ENCODE measurements at places on chromosomes 1 and 21.

DNA sequence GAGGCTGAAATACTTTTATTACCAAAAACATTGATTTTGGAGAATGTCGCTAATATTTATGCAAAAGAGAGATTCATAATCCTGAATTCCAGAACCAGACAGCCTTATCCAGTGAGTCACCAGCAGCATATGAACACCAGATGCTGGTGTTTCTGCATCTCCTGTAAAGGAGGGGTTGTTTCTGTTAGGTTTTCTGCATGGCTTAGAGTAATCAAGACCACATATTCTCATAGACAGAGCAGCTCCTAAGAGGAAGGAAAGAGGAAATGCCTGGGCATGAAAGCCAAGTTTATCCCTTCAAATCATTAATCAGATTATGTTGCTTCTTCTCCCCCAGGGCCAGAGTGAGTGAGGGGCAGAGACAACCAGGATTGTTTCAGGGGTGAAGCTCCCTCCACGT, 86.2 kb downstream of the NGF start:
- DNase-seq: no peak

DNA sequence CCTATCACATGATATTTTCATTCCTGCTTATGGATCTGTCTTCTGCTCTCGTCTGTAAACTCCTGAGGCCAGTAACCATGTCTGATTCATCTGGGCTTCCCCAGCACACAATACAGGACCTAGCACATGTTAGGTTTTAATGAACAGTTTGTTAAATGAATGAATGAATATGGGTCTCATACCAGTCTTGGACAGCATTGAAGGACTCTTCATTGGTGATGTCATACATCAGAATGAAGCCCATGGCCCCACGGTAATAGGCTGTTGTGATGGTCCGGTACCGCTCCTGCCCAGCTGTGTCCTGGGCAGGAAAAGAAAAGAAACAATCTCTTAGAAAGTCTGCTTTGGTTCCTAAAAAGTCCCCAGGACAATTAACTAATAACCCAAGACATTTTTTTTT, 53.4 kb downstream of the RAB3B start:
- DNase-seq: no peak

GRCh38 chr1:78688697-78689096, 39.1 kb downstream of the IFI44 start:
- DNase-seq: no peak

DNA sequence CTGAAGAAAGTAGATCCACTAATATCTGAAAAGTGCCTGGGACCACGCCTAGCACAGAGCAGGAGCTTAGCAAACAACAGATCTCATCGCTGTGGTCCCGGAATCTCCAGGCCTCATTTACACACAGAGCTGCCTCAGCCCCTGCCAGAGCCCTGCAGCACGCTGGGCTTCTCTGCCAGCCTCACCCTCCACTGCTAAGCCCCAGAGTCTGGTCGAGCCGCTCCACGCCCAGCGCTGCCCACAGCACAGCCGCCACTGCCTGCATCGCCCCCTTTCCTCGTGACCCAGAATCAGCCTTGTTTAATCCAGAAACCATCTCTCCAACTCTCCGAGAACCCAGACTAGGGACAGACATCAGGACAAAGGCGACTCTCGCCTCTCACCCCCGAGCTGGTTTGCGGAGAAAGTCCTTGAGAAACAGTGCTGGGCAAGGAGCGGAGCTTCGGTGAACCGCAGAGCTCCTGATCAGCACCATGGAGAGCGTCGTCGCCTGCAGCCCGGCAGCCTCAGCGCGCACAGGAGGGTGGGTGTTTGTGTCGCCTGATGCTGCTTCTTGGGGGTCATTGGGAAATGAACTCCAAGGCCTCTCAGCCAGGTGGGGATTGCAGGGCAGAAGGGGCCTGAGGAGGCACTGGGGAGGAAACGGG, 145.1 kb downstream of the NPHP4 start:
- DNase-seq: no peak

DNA sequence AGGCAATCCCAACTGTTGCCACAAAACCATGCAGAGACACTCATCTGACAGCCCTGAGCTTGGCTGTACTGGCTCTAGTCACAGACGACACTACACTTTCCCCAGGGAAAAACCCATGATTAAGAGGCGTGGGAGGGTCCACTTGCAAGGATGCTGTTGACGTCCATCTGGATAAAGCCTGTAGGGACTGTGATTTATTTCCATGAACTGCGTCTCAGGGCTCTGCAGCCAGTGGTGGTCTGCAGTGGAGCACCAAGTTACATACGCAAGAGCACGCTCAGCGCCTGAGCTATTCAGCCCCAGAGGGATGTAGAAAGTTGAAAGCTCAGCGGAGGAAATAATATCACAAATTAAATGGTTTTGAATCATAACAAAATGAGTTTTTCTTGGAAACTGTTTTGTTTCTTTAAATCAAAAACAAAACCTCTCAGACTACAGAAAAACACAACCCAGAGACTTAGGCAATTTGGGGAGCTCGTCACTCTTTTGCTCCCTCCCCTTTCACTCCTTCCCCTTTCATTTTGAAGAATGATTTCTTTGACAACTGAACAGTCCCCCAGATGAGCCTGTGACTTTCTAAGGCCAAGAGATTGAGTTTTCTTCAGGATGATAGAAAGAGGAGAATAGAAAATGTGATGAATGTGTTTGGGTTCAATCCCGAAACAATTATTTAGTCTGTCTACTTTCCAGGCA, 71.2 kb downstream of the NGF start:
- DNase-seq: no peak

GRCh38 chr1:203054184-203054583, 27.9 kb downstream of the PPFIA4 start:
- no peak for DNase-seq

- DNase-seq: no peak
Observed at GRCh38 chr21:46109313-46110221, 11.7 kb downstream of the COL6A2 start.

DNA sequence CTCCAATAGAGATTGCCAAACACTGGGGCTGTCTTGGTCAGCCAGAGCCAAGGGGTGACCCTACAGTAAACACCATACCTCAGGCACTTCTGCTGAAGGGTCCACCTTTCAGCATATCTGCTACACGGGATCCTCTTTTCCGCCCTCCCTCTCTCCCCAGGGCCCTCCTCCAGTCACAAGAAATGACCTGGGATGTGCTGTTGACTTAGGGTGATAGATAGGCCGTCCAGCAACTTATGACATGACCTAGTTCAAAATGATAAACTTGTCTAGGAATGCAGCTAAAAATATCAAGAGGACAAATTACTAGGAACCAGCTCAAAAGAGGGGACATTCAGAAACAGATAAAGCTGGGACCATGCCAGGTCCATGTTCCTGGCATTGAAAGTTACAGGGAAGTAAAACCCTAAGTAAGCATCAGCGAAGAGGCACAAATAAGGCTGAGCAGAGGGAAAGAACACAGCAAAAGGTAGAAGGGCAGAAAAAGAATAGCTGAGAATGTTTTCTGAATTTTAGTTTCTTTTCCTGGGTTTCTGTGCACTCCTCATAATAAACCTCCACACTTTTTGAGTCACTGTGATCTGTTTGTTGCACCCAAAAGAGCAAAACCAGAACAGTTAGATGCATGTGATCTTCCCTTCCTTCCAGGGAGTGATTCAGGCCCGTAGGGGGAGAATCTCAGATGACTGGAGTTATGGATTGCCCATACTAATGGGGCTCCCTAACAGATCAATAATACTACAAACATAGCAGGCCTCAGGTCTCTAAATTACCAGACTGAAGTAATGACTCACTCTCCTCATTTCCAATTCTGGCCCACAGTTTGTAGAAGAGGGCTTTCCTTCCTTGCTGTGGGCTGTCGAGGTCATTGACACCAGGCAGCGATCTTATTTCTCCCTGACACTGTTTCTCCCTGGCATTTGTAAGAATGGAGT, 48.9 kb upstream of the F3 start:
- no peak for DNase-seq

- DNase-seq: no peak
Observed at GRCh38 chr1:94909486-94909885, 17.4 kb downstream of the CNN3 start.

DNA sequence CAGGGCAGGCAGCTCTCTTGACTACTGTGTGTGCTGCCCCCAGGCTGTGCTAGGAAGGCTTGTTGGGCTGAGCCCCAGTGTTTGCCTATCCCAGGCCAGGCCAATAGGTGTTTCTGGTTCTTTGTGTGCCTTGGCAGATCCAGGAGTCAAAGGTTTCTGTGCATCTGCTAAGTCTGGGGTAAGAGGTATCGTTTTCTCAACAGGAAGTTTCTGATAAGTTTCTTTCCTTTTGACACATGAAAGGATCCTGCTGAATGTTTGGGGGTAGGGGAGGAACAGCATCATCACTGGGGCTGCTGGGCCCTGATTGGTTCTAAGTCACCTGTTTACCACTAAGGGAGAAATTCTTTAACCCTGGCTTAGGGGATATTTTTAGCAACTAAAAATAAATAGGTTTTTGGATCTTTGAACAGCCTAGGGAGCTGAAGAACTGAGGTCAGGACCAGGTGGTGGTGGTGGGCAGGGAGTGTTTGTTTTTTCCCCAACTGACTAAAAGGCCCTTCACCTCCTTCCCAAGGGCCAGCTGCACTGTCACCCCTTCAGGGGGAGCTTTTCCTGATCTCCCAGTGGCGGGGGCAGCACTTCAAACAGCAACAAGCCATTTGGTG, 85.1 kb downstream of the KCNN3 start:
- no peak for DNase-seq

DNA sequence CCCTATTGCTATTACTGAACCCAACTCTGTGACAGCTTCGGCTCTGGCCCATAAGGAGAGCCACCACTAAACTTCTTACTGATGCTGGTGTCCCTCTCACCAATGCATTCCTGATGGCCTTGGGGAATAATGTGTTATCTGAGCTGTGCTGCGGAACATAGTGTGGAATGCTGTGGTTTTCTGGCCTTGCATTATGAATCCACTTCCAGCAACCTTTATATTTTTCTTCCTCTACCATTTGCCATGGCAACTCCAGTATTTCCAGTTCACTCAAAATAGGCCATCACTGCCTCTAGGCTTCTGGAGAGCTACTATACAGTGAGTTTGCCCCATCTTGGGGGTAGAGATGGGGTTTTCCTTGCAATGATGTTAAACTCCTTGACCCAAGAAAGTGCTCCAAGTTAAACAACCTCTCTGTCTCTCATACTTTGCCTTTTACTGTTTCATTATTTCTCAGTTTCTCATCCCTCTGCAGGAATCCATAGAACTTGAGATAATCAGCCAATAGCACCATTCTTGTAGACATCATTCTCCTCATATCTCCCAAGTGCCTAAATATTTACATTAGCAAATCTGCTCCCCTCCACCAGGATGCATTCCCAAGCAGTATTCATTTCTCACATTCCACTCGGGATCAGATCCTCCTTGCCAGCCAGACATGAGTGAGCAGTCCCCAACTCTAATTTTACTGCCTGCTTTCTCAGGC, 11.1 kb upstream of the RAVER2 start:
- no peak for DNase-seq

DNA sequence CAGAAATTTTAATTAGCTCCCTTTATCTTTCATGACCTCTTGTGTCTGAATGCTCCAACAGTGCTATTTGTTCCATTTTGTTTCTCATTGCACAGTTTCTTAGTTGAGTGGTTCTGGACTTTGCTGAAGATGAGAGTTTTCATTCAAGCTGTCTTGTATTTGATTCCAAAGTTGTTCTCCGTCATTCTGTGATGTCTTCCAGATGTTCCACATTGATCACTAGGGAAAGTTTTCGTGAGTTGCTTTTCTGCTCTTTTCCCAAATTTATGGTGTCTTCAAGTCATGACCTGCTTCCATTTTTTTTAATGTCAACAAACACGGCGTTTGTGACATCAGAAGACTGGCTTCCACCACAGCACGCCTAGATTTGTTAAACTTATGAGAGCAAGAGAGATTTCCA, 575.5 kb downstream of the MRPL39 start:
- DNase-seq: no peak

DNA sequence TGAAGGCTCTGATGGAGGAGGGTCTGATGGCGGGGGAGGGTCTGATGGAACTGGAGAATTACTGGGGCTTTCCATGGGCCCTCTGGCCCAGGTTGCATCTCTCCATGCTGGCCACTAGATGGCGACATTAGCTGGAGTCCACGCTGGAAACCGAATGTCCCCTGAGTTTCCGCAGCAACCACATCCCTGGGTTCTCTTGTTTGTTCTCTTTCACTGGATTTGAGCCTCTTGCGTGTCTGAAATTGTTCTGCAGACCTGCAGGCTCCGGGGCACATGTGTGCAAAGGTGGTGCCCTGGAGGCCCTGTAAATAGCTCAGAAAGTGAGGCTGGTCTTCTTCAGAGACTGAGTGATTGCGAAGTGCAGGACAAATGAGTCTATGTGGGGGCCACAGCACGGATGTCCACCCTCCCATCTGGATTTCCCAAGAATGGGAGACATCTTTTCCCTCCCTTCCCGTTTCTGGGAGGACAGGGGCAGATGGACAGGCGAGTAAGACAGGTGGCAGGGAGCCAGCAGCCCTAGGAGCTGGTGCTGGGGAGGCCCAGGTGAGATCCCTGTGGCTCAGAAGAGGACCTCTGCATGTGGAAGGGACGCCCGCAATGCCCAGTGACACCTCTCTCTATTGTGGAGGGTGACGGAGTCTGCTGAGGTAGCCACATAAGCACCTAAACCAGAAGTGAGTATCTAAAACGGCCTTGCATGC, 73.2 kb upstream of the ABCG1 start:
- peak; percentile 47 for DNase-seq

GRCh38 chr1:172699111-172699510, 40.2 kb downstream of the FASLG start:
- DNase-seq: no peak

GRCh38 chr1:5650283-5651026, 341.8 kb downstream of the NPHP4 start:
- no peak for DNase-seq

- no peak for DNase-seq
Observed at GRCh38 chr1:75170981-75171380, 36.8 kb downstream of the LHX8 start.

DNA sequence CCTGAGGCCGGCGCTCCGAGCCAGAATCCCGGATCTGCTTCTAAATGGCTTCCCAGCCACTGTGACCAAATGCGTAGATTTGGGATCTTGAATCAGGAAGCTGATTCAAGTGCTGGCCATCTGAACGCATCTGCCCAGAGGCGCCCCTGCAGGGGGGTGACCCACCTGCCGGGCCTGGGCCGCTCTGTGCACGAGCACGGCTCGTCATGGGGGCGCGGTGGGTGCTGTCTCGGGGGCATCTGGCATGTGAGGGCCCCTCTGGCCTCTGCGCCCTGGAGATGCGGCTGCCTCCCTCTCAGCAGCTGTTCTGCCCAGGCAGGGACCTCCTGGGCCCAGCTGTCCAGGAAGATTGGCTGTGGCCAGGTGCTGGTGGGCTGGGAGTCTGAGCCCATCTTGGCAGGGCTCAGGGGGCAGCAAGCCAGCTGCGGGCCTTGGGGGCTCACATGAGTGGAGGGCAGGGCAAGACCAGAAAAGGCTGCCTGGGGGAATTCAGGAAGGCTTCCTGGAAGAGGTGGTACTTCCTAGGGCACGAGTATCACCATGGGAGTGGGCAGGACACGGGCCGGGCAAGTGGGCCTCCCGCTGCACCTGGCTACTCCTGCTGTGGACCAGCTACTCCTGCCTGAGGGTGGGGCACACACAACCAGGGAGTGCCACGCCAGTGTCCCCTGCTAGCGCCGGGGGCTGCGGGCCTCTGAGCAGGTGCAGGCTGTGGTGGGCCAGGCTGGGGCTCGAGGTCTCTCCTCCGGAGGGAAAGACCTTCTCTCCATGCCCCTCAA, 25.1 kb downstream of the PLCH2 start:
- no peak for DNase-seq

All from substantia nigra (tissue), 51 donors.